HuH-7 (cell line): ENCODE measurements at places on chromosomes 4 and X.

DNA sequence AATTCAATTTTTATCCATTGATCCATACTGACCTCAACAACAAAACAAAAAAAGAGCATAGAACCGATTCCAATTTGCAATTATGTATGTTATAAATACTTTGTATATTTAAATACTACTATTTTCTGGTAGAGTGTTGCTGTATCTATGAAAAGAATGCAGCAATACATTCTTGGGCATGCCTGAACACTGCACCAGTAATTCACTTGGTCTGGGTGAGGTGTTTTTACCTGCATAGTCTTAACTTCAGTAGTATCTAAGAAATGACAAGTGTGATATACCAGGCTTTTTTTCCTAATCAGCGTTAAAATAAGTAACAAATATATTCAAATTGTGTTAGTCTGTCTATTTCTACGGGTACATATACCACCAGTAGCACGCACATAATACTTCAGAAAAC lies 120.2 kb downstream of the KLHL13 start:
- DNase-seq: no peak

GRCh38 chrX:150050387-150050786 lies 112.1 kb upstream of the EOLA2 start:
- DNase-seq: no peak

DNA sequence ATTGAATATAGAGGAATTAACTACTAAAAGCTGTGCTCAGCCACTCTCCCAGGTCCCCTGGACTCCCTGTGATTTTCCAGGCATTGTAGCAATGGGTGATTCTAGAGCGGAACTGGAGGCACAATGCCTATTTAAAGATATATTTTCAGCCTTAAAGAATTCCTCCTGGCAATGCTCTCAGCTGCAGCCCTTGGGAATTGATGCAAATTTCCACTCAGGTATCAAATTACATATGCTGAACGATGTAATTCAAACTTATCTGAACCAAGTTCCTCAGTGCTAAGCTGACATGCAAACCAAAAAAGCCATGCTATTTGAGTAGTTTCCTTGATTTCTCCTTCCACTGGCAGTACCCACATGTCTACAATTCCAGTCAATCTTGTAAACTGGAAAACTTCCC lies 86.3 kb upstream of the GABRA3 start:
- no peak for DNase-seq

GRCh38 chr4:176359590-176359989 lies 39.8 kb downstream of the SPCS3 start:
- no peak for DNase-seq

GRCh38 chr4:8762356-8762755 lies 109.3 kb downstream of the HMX1 start:
- no peak for DNase-seq

- DNase-seq: no peak
Measured at GRCh38 chrX:19174401-19175025, 52.2 kb upstream of the ADGRG2 start.

- no peak for DNase-seq
Measured at GRCh38 chr4:185573651-185574199, 38.4 kb upstream of the PDLIM3 start.
